Astrocyte of the spinal cord (primary cell): ENCODE measurements at places on chromosomes 5 and 9.

- DNase-seq = no peak
Measured at GRCh38 chr9:118183576-118183975, 479.4 kb downstream of the TLR4 start.

GRCh38 chr9:95461448-95462248 lies 55.1 kb downstream of the PTCH1 start:
- no peak for DNase-seq

DNA sequence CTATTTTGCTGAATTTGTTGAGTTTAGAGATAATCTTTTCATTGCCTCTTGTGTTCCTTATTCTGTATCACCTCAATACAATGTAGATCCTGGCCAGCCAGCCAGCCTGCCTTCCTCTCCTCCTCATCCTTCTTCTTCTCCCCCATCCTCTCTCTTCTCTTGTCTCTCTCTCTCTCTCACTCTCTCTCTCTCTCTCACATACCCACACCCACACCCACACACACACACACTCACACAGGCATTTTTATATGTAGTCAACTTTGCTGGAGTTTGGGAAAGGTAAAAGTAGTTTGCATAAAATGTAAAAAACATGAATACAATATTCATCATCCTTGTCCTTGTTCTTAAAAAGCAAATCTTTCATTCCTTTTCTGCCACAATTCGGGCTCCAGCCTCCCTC lies 60.5 kb downstream of the ZFAND5 start:
- no peak for DNase-seq

DNA sequence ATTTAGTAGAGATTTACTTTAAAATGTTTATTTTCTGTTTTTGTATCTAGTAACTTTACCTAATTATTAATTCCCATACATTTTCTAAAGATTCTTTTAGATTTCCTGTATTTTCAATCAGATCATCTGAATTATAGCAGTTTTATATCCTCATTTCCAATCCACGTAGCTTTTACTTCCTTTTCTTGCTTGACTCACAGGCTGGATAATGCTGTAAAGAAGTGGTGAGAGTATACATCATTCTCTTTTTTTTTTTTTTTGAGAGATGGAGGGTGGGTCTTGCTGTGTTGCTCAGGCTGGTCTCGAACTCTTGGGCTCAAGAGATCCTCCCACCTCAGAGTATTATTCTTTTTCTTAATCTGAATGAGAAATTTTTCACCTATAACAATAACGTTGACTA lies 11.2 kb upstream of the SETX start:
- DNase-seq = no peak

DNA sequence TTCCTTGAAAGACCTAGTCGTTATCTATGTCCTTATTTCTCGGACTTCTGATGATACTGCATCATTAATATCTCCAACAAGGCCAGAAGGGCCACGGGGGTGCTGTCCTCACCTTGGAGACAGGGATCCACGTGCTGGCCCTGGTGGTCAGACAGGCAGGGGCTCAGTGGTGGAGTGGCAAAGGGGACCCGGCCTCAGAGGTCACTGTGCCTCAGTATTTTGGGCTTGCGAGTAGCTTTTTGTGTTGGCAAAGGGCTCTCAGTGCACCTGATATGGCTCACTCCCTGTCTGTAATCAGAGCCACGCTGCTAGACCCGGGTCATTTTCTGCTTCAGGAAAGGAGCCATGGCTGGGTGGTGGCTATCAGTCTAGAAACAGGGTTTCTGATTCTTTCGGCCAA lies 135.1 kb downstream of the GADD45G start:
- no peak for DNase-seq

- DNase-seq = no peak
Measured at GRCh38 chr9:89364666-89365531, 46.6 kb downstream of the SECISBP2 start.

- no peak for DNase-seq
Measured at GRCh38 chr9:110126499-110126941, 81.4 kb downstream of the C9orf152 start.

DNA sequence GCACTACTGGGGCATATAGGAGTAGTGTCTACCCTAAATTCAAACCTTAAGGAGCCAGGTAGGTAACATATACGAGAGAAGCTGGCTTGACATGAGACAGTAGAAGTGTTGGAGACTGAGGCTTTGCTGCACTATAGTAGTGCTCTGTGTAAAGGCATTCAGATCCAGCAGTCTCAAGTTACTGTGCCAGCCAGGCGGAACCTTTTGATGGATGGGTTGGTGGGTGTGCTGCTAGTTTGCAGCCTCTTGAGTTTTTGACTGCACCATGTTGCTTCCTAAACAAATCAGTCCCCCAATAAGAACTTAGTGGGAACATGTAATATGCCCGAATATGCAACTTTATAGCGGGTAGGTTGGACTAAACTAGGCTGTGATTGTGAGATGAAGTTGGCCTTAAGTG lies 1.5 kb downstream of the CLTA start:
- DNase-seq = no peak
